ENCODE measurements at places on chromosomes 5 and 9.

DNA sequence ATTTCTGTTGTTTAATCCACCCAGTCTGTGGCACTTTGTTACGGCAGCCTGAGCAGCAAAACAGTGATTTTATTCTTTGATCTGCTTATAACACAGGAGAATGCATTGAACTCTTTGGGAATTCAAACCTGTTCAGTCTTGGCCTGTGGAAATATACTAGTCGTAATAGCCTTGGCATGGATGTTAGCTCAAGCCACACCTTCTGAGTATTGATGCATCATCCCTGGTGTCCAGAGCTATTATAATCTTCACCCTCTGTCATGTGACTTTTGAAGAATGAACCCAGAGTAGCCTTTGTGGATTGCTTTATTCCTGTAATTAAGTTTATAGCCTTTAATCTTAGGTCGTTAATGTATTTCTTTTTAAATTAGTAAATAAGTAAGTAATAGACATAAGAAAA, 50.8 kb upstream of the TEX48 start:
- DNase-seq: no peak

GRCh38 chr5:36958612-36959011, 82.0 kb downstream of the NIPBL start:
- DNase-seq: no peak

GRCh38 chr5:7837403-7837802, 13.5 kb downstream of the CFAP90 start:
- DNase-seq: no peak

DNA sequence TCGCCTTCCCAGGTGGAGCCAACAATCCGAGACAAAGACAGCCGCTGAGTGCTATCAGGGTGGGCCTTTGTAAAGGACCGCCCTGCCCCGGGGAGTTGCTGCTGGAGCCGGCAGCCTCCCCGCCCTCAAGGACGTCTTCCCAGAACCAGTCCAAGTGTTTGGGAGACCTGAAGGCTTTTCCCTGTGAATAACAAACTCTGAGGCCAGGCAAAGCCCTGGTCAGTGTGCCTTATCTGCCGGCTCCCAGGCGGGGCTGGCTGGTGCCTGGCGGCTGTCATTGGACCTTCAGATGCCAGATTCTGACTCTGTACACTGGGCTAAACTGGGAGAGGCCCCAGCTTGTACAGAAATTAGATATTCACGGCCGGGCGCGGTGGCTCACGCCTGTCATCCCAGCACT, 2.1 kb downstream of the SLC9A3 start:
- no peak for DNase-seq

- no peak for DNase-seq
Observed at GRCh38 chr5:169408731-169409130, 107.8 kb upstream of the SLIT3 start.

GRCh38 chr9:4620057-4620765, 41.9 kb upstream of the PLPP6 start:
- no peak for DNase-seq

GRCh38 chr9:83920469-83920926, 734 bp downstream of the KIF27 start:
- DNase-seq: no peak

- DNase-seq: no peak
Observed at GRCh38 chr5:111857623-111858022, 100.6 kb upstream of the NREP start.

DNA sequence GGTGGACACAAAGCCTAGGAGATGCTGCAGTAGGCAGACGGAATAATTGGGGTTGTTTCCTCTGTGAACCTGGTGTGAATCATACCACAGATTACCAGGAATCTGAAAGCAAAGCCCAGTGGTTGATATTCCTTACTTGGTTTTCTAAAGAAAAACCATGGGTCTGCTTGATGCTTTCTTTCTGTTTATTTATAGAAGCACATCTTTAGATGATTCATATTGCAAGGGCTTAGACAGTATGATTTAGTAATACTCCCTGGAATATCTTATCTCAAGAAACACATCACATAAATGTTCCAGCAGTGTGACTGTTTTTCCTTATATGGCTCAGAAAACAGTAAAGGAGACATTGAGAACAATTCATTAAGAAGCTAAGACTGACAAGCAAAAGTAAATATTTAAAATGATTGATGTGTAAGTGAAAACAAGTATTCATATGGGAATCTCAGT, 623.3 kb downstream of the RAB3C start:
- no peak for DNase-seq
